Glutamatergic neuron (in vitro differentiated cells): ENCODE measurements at places on chromosomes 7 and 10. TPM values are rescaled to one million over a fixed set of nuclear protein-coding genes. Genes with fewer than 3 reads are reported as not detected.

DNA sequence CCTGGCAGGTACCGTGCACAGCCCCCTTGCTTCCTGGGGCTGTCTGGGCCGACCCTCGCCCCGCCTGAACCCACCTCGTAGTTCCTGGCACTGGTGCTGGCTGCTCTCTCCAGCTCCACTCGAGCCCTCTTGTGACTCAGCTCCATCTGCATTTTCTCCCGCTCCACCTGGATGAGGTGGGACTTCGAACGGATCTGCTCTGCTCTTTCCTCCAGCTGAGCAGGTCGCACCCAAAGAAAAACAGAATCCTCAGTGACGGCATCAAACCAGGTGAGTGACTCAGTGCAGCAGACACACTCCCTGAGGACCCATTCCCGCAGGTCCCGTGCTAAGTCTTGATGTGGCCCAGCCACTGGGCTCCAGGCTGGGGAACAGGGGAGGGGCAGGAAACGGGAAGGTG lies 7.4 kb downstream of the MAD1L1 start:
- H3K4me3 ChIP-seq: no peak overlapping the region
- peaks cover 3% of the 10 kb centered on the region for H3K4me1 ChIP-seq
- DNase-seq: no peak
- no peak overlapping the region for H3K27ac ChIP-seq
- peaks cover 4% of the 10 kb centered on the region for H3K36me3 ChIP-seq

- H3K36me3 ChIP-seq: no peaks in the 10 kb centered on the region
- H3K27ac ChIP-seq: no peak overlapping the region
- H3K4me1 ChIP-seq: peaks cover 8% of the 10 kb centered on the region
- peaks cover 9% of the 10 kb centered on the region for H3K27me3 ChIP-seq
These were observed 596 bp upstream of the GDF2 start for GRCh38 chr10:47321521-47322195.

DNA sequence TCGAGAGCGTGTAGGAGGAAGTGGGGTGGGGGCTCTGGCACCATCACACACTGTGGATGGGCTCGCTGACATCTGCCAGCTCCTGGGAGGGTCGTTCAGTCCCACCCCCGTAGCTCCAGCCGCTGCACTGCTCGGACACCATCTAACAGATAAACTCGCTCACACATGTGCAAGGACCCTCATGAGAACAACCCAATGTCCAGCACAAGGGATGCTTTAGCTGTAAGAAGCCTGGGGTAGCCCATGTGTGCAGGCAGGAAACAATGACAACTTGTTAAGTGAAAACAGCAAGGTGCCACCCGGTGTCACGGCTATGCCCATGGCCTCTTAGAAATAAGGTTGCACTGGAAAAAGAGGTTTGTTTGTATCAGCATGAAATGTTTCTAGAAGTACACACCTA lies 14.1 kb downstream of the OGDHL start:
- H3K27ac ChIP-seq: no peak overlapping the region
- H3K4me3 ChIP-seq: no peak overlapping the region
- H3K4me1 ChIP-seq: peaks cover 5% of the 10 kb centered on the region
- no peaks in the 10 kb centered on the region for H3K36me3 ChIP-seq

GRCh38 chr10:76675951-76676587 lies 961.5 kb downstream of the KCNMA1 start:
- DNase-seq: no peak
- no peaks in the 10 kb centered on the region for H3K27me3 ChIP-seq
- H3K4me1 ChIP-seq: no peaks in the 10 kb centered on the region
- H3K36me3 ChIP-seq: no peaks in the 10 kb centered on the region
- no peak overlapping the region for H3K27ac ChIP-seq

DNA sequence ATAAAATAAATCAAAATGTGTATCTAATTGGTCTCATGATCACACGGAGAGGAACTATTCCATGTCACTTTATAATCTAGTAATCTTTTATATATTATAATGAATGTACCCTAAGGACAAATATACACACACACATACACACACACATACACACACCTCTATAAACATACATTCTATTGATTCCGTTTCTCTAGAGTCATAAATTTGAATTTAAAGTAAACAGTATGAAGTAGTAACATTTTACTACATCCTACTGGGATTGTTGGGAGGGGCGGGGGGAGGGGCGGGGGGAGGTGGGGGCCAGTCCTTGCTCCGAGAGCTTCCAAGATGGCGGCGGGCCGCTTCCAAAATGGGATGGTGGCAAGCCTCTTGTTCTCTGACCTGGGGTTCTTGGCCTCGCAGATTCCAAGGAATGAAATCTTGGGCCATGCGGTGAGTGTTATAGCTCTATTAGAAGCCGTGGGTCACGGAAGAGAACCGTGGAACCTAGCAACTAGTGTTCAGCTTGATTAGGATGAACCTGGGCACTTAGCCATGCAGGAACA lies 143.2 kb downstream of the REEP3 start:
- DNase-seq: no peak
- no peak overlapping the region for H3K27ac ChIP-seq
- H3K36me3 ChIP-seq: no peaks in the 10 kb centered on the region
- no peaks in the 10 kb centered on the region for H3K27me3 ChIP-seq
- H3K4me1 ChIP-seq: peaks cover 11% of the 10 kb centered on the region
- H3K4me3 ChIP-seq: no peak overlapping the region

DNA sequence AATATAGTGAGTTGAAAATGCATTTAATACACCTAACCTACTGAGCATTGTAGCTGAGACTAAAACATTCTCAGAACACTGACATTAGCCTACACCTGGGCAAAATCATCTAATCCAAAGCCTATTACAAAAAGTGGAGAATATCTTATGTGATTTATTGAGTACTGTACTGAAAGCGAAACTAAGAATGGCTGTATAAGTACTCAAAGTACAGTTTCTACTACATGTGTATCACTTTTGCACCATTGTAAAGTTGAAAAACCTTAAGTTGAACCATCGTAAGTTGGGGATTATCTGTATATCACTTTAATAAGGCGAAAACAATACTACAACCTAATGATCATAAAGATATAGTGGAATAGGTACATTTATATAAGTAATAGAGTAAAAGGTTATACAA lies 45.4 kb upstream of the GRB10 start:
- peaks cover 10% of the 10 kb centered on the region for H3K36me3 ChIP-seq
- H3K4me3 ChIP-seq: no peak overlapping the region
- H3K27ac ChIP-seq: no peak overlapping the region
- no peak for DNase-seq

- peaks cover 4% of the 10 kb centered on the region for H3K27me3 ChIP-seq
- H3K27ac ChIP-seq: no peak overlapping the region
- H3K4me3 ChIP-seq: no peak overlapping the region
- peaks cover 10% of the 10 kb centered on the region for H3K36me3 ChIP-seq
These were observed 43.2 kb downstream of the GPAM start for GRCh38 chr10:112140110-112140970.

GRCh38 chr7:149467321-149467859 lies 6.5 kb upstream of the ZNF777 start:
- H3K27me3 ChIP-seq: peaks cover 5% of the 10 kb centered on the region
- peaks cover 10% of the 10 kb centered on the region for H3K36me3 ChIP-seq
- no peak for DNase-seq
- no peaks in the 10 kb centered on the region for H3K4me1 ChIP-seq

- no peak for DNase-seq
- H3K27ac ChIP-seq: peak overlapping the region; percentile 25
- H3K4me1 ChIP-seq: peaks cover 5% of the 10 kb centered on the region
- no peaks in the 10 kb centered on the region for H3K36me3 ChIP-seq
- peak overlapping the region; percentile 74 for H3K4me3 ChIP-seq
These were observed 2.0 kb downstream of the JAZF1 start for GRCh38 chr7:28178599-28178998.

Gene FAM131B
- total RNA-seq: 111 TPM

Gene UTF1
- total RNA-seq: 0.61 TPM
